ENCODE measurements at places on chromosomes 6 and 20.

GRCh38 chr6:40077315-40077714 lies 143.1 kb upstream of the MOCS1 start:
- no peak for DNase-seq

DNA sequence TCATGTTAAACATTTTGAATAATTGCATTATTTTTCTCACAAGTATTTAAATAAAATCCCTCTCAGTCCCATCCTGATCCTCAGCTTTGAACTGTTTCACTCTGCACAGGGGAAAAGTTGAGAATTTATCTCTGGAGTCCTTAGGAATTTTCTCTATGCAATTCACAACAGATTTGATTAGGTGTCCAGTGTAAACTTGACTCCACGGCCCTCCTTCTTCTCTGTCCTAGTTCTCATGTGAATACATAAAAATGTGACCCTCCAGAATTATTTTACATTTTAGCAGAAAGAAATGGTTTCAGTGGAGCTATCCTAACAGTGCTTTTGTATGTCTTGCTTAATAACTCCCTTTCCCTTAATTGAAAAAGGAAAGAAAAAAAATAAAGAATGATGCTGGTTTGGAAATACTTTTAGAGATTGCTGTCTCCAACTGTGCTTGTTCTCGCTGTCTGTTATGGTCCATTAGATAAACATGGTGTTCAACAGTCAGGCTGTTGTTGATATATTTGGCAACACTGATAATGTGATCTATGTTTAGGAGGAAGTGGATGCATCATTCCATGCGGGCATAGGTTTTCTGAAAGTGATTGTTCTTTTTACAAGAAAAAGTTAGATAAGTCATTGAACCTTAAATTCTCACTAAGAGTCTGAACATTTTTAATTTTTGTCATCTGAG lies 599.4 kb upstream of the CITED2 start:
- peak; percentile 88 for DNase-seq

GRCh38 chr20:57514273-57514751 lies 10.6 kb downstream of the CTCFL start:
- DNase-seq = peak; percentile 63

GRCh38 chr6:11384531-11385309 lies 152.3 kb upstream of the NEDD9 start:
- peak; percentile 81 for DNase-seq

GRCh38 chr6:56716229-56716628 lies 73.5 kb upstream of the DST start:
- DNase-seq = peak; percentile 38

DNA sequence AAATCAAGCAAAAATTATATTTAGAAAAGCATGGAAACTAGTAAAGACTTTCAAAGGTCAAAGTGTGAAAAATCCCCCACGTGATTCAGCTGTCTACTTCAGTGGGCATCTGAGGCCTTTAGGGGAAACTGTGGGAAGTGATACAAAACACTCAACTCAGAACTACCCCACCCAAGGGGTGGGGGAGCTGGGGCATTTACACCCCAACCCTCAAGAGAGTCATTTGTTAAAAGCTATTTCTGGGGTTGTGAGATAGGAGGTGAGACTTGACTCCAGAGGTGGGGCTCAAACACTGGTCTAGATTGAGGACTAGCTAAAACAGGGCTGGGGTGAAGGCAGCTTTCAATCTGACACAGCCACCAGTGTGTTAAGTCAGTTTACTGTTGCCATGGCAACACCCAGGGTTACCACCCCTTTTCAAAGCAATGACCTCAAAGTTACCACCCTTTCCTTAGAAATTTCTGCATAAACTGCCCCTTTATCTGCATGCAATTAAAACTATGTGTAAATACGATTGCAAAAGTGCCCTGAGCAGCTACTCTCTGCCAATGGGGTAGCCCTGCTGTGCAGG lies 9.9 kb upstream of the GTSF1L start:
- no peak for DNase-seq

GRCh38 chr6:149270616-149271015 lies 46.9 kb upstream of the TAB2 start:
- DNase-seq = no peak

- no peak for DNase-seq
Observed at GRCh38 chr20:38216201-38216600, 44.3 kb downstream of the KIAA1755 start.

DNA sequence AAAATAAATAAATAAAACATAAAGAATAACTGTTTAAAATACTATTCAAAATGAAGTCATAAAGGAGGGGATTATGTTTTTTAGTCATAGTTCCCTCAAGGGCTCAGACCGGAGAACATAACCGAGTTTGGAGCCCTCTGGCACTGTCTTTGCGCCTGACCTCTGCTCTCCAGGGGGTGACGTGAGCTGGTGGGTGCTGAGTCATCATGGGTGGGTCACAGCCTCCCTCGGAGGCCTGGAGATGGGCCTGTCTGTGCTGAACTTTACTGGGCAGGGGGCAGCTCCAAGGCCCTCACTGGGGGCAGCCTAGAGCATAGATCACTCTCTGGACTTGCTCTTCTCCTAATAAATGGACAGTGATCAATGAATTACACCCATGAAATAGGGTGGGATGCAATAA lies 3.1 kb upstream of the MAVS start:
- peak; percentile 53 for DNase-seq

DNA sequence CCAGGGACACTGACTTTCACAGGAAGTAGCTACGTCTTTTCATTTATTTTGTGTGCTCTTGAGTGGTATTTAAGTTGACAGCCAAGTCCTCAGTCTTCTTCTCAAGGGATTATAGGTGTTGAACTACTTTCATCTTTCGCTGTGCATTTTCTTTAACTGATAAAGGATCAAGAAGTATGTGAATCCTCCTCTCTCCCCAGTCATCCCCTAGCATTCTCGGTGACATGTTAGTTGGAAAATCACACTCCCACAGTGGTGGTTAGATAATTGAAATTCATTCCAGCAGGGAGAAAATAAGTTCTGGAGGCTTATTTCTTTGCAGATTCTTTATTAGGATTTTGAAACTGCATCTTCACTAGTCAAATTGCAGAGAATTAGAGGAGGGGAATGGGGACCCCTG lies 569.4 kb downstream of the MEI4 start:
- DNase-seq = no peak

DNA sequence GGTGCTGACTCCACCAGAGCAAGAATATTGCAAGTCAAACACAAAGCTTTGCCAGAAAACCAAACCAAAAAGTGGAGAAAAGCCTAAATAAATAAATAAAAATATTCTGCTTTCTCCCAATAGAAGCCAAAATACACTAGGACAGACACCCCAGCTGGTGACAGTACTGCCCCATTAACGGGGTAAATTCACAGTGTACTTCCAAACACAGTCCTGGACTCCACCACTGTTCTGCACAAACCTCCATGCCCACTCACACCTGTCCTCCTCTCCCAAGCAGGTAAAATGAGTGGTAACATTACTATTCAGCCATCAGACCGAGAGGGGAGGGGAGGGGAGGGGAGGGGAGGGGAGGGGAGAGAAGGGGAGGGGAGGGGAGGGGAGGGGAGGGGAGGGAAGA lies 70.7 kb downstream of the RALGAPA2 start:
- DNase-seq = no peak

GRCh38 chr6:30841644-30842504 lies 42.4 kb upstream of the DDR1 start:
- DNase-seq = no peak
